ENCODE measurements at places on chromosomes 6 and 20.
A peak's percentile ranks its signal among the peaks of the same experiment; 100 is the strongest.

DNA sequence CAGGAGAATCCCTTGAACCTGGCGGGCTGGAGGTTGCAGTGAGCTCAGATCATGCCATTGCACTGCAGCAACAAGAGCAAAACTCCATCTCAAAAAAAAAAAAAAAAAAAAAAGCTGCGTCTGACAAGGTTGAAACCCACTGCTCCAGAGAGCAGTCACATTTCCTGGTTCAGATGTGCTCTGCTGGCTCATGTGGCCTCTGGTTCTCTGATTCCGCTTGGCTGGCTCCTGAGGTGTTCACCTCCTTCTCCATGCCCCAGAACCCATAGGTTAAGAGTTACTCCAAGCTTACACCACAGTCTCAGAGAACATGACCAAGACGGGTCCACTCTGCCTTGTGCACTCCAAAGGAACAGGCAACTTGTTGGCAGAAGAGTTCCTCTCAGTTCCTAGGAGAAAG, 8.8 kb upstream of the CNR1 start:
- no peak for DNase-seq

- DNase-seq = no peak
These were observed 42.1 kb upstream of the SRF start for GRCh38 chr6:43128926-43129325.

GRCh38 chr6:156857573-156857972, 80.4 kb downstream of the ARID1B start:
- DNase-seq = no peak

GRCh38 chr6:46733341-46733801, 1.8 kb downstream of the PLA2G7 start:
- DNase-seq = no peak

GRCh38 chr6:135158397-135158796, 22.7 kb upstream of the MYB start:
- DNase-seq = no peak

GRCh38 chr20:47487175-47487917, 14.3 kb upstream of the NCOA3 start:
- DNase-seq = peak; percentile 58

DNA sequence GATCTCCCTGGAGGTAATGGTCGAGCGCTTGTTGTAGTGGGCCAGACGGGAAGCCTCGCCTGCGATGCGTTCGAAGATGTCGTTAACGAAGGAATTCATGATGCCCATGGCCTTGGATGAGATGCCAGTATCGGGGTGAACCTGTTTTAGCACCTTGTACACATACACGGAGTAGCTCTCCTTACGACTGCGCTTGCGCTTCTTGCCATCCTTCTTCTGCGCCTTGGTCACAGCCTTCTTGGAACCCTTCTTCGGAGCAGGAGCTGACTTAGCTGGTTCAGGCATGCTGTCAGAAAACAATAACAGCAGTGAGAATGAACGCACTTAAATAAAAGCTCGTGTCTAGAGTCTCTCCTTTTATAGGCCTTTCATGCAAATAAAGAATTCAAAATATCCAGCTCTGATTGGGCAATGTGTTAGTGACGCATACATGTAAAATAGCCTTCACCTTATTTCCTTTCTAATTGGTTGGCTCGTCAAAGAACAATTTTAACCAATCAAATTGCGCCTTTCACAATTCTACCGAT, 129.2 kb downstream of the HFE start:
- peak; percentile 66 for DNase-seq

- DNase-seq = no peak
These were observed 93.7 kb downstream of the ZFAND3 start for GRCh38 chr6:37913210-37913609.
